ENCODE measurements at places on chromosomes 4 and X.

DNA sequence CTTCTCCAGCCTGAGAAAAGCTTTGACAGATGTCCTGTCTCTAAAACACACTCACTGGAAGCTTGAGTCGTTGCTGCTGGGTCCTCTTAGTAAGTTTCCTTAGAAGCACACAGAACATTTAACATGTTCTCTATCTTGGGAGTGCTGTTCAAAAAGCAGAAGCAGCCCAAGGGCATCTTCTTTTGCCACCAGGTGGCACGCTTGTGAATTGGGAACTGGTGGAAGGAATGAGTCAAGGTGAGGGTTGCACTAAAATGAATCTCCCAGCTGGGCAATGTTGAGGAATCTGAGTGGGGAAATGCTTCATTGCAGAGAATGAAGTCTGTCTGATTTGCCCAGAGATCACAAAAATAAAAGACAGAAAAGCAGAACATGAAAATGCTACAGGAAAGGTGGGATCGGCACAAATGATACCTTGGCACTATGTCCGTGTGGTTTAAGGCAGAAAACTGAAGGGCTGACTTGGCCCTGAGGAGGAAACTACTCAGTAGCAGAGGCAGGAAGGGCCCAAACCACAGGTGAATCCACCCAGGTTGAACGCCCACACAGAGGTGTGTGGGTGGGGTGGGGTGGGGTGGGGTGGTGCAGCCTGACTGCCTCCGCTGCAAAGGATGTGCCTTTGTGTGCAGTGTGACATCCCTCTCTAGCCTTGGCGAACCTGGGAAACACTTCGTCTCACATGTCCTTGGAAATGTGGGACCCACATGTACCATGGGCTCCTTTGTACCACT is 26.0 kb downstream of the KIT start:
- peak; percentile 73 for DNase-seq

GRCh38 chrX:146186540-146186939 is 368.9 kb downstream of the SLITRK2 start:
- no peak for DNase-seq

DNA sequence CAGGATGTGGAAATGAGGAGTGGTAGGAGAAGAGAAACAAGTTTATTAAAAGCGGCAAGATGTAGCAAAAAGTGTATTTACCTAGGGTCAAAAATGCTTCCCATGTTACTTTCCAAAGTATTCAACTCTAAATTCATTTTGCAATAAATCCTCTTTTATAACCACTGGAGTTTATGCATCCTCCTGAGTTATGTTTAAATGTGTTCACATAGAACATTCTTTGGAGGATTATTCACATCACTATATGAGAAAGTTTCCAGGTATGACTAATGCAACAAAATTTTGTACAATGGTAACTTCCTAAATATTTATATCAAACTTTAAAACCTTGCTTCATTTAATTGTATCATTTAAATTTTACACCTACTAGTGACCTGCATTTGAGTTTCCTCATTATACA is 870.6 kb upstream of the SLIT2 start:
- DNase-seq: no peak

DNA sequence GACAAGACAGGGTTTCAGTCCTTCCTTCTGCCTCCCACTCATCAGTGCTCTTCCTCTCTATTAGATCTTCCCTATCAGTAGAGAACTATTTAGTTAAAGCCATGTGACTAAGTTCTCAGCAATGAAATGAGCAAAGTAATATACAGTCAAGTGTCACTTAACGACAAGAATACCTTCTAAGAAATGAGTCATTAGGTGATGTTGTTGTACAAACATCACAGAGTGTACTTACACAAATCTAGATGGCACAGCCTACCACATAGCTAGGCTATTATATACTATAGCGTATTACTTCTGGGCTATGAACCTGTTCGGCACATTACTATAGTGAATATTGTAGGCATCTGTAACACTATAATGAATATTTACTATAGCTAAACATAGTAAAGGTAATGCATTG is 71.3 kb downstream of the POU4F2 start:
- DNase-seq: no peak

DNA sequence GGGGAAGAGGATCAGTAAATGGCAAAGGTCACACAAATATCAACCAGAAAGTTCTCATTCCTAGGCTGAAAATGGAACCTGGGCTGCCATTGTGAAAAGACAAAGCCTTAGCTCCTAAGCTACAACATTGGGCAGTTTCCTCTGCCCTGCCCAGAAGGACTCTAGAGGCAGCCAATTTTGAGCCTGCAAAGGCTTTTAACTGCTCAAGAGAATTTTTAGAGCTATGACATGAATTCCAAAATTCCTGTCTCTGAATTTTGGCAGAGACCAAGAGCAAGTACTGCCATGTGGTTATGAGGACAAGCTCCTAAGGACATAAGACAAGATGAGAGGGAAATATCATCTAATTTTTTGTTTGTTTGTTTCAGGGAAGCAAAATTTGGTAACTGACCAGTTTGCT is 29.6 kb upstream of the IGFBP7 start:
- DNase-seq: no peak

DNA sequence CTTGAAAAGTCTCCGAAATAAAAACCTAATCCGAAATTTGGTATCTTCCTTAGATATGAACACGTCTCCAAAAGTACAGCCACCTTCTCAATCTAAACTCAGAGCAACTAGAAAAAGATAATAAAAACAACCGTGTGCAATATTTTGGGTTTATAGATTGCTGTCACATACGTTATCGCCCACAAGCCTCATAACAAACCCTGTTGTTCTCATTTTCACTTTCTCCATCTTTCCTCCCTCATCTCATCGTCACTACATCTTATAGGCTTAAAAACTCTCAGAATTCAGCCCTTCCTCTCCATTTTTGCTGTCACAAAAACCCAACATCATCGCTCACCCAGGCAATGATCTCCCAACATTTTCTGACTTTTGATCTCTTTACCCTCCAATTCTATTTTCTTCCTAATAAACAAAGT is 448 bp upstream of the SCFD2 start:
- DNase-seq: no peak

- DNase-seq: no peak
Measured at GRCh38 chr4:120839334-120839973, 83.1 kb downstream of the PRDM5 start.

- no peak for DNase-seq
Measured at GRCh38 chr4:137901114-137901513, 341.0 kb downstream of the SLC7A11 start.

DNA sequence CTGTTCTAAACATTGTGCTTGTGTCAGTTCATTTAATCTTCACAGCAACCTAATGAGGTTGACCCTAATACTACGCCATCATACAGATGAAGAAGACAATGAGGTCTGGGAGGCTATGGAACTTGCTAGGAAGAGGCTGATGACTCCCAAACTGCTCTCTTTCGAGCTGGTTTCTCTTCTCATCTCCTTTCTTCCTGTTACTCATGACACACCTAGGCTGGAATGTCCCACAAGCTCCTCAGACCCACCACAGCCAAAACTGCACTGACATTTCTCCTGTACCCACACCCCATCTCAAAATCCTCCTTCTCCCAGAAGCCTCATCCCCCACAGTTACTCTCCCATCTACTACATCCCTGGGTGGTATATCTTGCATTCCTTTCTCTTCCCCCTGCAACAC is 27.4 kb upstream of the PJA1 start:
- no peak for DNase-seq

- DNase-seq: no peak
Measured at GRCh38 chr4:80306260-80306659, 29.3 kb upstream of the CFAP299 start.

DNA sequence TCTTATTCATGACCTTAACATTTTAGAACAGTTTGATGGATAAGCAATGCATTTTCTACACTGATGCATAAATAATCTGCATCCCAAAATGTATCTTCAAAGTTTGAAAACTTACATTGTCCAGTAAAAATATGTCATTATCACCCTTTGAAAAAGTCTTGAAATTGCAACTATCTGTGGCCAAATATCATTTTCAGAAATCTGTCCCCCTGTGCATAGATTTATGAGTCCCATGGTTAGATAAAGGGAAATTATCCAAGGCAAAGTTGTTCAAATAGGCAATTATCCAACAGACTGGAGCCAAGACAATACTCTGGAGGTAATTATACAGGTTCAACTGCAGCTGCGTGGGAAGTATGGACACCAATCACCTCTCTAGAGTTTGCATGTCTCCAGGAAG is 182.5 kb upstream of the INTU start:
- DNase-seq: no peak

GRCh38 chr4:68462691-68463090 is 15.4 kb downstream of the TMPRSS11E start:
- no peak for DNase-seq

- no peak for DNase-seq
Measured at GRCh38 chr4:83917572-83917971, 381.7 kb downstream of the GPAT3 start.

GRCh38 chr4:119170195-119170594 is 34.6 kb downstream of the MYOZ2 start:
- DNase-seq: no peak

GRCh38 chrX:46326161-46326560 is 219.1 kb downstream of the ZNF674 start:
- DNase-seq: no peak

DNA sequence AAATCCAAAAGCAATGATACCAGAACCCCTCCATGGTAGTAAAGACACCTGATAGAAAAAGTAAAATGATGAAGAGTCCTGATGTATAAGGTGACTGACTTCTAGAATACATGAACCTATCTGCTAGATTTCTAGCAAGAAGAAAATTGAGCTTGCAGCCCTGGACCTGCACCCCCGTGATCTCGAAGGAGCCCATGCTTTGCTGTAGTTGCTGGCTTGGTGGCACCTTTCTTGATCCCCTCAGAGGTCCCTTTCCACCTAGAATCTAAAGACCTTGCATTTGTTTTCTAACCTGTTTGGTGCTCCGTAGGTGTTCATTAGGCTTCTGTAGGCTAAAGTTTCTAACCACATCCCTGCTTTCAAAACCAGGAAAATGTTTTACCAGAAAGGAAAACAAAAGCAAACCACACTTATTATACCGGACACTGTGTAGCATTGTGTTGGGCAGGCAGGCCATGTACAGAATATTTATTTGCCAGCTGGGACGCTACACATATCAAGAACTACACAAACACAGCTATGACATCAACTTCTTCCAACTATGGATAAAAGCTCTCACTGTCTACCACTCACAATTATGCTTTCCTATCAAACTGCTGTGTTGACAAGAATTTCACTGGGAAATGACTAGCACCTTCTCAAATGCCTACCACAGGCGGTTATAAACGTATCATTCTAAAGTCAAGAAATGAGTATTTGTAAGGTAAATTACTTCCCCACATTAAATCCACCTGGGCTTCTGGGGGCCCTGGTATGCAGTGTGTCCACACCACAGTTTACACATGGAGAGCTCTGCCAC is 316.2 kb downstream of the UNC5C start:
- no peak for DNase-seq

DNA sequence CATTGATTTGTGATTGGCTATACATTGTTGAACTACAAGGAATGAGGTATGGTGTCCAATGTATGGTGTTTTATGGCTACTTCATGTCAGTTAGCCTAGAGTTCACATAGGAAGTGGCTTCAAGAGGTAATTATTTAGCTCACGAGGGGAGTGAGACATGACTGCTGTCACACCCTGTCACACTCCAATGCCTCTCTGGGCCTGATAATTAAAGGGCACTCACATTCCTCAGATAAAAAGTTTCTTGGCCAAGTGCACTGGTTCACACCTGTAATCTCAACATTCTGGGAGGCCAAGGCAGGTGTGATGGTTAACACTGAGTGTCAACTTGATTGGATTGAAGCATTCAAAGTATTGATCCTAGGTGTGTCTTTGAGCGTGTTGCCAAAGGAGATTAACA is 65.0 kb upstream of the DDX60 start:
- DNase-seq: no peak

DNA sequence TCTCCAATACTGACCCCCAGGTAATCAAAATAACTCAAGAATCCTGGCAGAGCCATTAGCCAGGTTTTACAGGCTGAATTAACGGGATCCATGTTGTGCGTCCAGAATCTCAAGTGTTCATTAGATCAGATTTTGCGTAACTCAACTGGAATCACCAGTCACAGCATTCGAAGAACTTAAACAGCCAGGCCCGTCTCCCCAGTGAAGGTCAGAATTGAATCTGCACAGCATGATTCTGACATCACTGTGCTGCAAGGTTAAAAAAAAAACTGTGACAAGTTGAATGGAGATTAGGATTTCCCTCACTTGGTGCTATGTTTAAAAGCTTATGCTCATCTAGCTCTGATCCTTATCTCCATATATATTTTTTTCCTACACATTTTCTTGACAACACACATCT is 96.1 kb downstream of the ANOS1 start:
- DNase-seq: no peak

GRCh38 chr4:183362916-183363542 is 40.8 kb upstream of the CLDN24 start:
- no peak for DNase-seq

GRCh38 chr4:77010841-77011354 is 61.3 kb downstream of the SEPTIN11 start:
- DNase-seq: no peak

GRCh38 chr4:55103224-55103623 is 22.2 kb downstream of the KDR start:
- no peak for DNase-seq

DNA sequence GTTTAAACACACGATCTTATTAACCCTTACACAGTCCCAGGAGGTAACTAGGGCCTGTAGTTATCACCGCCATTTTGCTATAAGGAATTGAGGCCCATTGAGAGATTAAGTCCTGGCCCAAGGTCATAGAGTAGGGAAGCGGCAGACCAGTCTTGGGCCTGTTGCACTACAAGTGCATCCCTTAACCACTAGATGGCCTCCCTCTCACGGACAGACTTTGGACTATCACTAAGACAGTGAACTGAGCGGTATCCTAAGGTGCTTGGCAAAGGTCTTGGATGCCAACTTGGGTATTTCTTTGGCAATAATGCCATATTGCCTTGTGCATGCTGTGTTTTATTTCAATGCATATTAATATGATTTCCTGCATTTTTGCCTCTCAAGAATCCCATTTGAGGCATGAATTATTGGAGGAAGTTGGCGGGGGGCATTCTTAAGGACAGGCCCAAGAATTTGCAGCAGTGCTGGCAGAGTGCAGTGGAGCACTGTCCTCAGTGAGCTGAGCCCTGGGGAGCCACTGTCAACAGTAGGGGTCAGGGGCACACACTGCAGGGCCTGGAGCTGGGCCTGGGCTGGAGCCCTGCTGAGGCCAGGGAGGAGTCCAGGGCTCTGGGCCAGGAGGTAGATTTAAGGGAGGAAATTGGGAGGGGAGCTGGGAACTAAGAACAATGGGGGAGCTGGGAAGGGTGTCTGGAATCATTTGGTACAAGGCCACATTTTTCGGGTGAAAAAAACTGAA is 147.4 kb downstream of the SMIM20 start:
- peak; percentile 53 for DNase-seq

DNA sequence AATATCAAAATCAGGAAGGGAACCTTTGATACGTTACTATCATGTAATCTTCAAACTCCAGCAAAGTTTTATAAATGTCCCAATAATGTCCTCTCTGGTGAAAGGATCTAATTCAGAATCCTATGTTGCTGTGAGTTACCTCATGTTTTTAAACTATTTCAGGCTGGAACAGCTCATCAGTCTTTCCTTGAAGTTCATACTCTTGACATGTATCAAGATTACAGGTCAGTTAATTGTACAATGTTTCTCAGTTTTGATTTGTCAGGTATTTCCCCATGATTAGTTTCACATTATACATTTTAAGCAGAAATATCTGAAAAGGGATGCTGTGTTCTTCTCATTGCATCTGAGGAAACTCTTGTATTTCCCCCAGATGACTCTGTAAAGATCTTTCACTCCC is 136.5 kb upstream of the HS3ST1 start:
- DNase-seq: no peak
